Mesothelial cell of epicardium (in vitro differentiated cells): ENCODE measurements at places on chromosomes 16 and 17. TPM values are rescaled to one million over a fixed set of nuclear protein-coding genes. Genes with fewer than 3 reads are reported as not detected.
A peak's percentile ranks its signal among the peaks of the same experiment; 100 is the strongest.

- DNase-seq, result no peak
Observed at GRCh38 chr16:77786186-77786847, 2.0 kb upstream of the VAT1L start.

DNA sequence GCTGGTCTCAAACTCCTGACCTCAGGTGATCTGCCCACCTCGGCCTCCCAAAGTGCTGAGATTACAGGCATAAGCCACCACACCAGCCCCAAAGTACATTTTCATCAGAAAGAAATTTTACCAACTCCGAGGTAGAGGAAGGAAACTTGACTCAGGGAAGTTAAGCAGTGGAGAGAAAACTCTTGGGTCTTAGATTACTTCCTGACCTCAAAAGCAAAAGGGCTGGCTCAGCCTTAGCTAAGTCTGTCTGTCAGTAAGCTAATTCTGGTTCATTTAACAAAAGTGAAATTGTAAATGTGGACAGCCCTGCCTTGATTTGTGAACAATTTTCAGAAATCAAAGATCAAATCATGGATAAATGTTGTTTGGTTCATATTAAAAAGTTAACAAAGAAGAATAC lies 30.6 kb downstream of the MAP2K6 start:
- no peak for DNase-seq

DNA sequence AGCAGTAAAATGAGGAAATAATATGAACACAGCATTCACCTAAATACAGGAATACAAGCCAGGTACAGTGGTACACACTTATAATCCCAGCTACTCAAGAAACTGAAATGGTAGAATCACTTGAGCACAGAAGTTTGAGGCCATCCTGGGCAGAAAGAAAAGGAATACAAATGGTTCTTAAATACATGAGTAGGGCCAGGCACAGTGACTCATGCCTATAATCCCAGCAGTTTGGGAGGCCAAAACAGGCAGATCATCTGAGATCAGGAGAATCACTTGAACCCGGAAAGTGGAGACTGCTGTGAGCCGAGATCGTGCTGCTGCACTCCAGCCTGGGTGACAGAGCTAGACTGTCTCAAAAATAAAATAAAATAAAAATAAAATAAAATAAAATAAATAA lies 23.0 kb upstream of the SMG8 start:
- DNase-seq, result no peak

DNA sequence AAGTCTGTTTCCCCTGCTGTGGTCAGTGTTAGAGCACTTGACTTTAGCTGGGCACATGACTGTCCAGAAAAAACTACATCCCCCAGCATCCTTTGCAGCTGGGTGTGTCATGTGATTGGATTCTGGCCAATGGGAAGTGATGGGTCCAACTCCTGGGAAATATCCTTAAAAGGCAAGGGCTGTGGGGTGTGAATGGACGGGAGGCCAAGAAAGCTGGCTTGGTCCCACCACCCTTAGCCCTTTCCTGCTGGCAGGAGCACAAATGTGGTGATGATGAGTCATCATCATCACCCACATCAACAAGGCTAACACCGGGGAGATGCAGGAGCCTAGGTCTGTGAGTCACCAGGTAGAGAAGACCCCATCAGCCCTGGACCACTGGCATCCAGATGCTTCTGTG lies 341.7 kb downstream of the C16orf95 start:
- DNase-seq, result no peak

GRCh38 chr16:4175849-4176248 lies 59.6 kb upstream of the ADCY9 start:
- DNase-seq, result no peak

DNA sequence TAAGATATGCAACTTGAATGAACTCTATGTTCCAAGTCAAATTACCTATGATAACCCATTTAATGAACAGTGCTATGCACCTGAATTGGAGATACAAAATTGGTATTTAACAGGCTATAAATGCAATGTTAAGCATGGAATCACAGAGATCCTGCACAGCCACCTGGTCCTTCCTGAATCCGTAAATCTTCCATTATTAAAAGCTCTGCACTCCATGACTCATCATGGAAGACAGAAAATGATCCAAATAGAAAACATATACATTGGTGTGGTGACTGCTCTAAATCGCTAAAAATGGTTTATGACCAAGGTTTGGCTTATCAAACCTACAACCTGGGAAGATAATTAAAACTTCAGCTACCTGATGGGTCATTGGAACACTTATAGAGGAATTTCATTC lies 45.3 kb downstream of the GLG1 start:
- DNase-seq, result no peak

KRT39 gene
- total RNA-seq, result not detected in 3 replicates

GRCh38 chr17:37801171-37801570 lies 56.3 kb upstream of the HNF1B start:
- DNase-seq, result no peak

GRCh38 chr17:39928858-39929645 lies 1.5 kb downstream of the LRRC3C start:
- DNase-seq, result no peak

CNGB1 gene
- total RNA-seq, result 0.07 to 0.27 TPM (median 0.14 TPM) in 3 replicates

DNA sequence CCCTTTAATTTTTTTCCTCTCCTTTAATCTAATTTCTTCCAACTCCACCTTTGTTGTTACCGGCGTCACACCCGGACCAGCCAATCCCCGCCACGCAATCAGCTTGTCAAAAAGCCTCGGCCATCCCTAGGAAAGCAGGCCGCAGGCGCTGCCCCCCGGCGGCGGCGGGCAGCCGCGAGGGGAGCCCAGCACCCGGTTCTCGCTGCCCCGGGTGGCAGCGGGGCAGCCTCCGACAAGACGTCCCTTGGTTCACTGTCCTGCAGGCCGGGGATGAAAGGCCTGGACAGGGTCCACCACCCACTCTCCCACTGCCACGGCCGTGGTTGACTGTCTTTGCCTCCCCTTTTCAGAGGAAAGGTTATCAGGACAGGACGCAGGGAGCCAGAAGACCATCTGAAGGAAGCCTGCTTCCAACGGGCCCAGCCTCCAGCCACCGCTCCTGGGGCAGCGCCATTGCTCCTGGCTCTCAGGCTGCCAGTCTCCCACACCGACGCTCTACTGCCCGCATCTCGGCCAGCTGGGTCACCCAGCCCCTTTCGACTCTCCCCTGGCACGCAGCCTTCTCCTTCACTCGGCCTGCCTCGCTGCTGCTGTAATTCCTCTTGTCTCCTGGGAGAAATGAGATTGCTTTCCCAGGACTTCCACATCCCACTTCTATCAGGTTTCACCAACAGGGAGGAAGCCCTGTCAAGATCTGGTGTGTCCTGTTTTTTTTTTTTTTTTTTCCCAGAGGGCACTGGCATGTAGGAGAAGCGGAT lies 2.8 kb upstream of the UBTF start:
- DNase-seq, result peak; percentile 44

CD7 gene
- total RNA-seq, result 0.83 to 1.4 TPM (median 1.2 TPM) in 3 replicates

- no peak for DNase-seq
Observed at GRCh38 chr17:73211745-73212144, 18.9 kb downstream of the COG1 start.
